ENCODE measurements at places on chromosomes 13 and 19.
A peak's percentile ranks its signal among the peaks of the same experiment; 100 is the strongest.

DNA sequence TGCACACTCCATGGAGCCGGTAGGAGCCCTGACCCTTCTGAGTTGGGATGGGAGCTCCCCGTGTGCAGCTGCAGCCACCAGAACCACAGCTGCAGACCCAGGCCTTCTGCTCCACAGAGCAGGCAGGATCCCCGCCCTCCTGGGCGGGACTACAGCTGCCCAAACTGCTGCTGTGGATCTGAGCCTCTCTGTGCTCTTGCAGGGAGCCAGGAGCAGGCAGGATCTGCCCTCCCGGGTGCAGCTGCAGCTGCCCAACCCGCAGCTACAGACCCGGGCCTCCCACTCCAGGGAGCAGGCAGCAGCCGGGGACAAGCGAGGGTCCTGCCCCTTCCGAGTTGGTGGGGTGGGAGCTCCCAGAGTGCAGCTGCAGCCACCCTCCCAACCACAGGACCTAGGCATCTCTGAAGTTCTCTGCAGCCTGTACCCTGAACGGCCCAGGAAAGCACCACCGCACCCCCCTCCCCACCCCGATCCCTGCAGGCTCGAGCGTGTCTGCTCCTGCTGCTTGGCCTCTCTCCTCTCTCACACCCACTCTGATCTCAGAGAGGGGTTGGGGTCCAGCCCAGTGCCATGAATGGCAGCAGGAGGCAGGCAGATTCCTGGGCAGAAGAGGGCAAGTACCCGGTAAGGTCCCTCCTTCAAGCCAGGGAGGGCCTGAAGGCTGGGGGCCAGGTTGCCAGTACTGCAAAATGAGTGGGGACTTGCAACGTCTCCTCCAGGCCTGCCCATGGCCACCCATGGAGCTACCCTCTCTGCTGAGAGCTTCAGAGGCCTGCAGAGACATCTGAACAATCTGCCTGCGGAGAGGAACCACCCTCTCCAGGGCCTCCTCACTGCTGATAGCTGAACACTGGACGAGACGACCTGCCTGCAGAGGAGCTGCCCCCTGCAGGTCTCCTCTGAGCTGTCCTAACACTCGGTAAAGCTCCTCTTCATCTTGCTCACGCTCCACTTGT lies 16.4 kb upstream of the EMP3 start:
- DNase-seq, result no peak

DNA sequence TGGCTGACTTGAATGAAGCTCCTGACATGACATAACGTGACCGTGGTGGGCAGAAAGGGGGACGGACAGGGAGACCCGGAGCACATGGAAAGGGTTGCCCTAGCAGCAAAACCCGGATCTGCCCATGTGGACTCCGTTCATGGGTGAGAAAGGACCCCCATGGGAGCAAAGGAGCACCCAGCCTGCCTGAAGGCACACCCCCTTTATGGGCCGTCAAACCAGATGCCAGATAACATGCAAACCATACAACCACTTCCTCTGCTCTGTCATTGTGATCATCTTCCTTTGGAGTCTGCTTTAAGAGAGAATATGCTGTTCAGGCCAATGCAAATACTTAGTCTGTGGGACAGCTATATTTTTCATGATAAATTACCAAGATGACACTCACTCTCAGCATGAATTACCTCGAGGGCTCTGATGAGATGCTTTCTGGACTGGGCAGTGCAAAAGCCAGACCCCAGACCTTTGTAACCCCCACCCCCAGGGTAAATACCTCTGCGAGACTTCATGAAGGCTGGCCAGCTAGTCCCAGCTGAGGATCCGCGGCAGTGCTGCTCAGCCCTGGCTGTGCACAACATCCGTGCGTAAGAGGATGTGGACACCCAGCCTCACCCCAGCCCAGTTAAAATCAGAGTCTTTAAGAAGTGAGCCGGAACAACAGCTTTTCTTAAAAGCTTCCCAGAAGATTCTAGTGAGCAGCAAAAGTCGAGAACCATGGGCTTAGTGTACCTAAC lies 126.6 kb downstream of the USP12 start:
- DNase-seq, result no peak

DNA sequence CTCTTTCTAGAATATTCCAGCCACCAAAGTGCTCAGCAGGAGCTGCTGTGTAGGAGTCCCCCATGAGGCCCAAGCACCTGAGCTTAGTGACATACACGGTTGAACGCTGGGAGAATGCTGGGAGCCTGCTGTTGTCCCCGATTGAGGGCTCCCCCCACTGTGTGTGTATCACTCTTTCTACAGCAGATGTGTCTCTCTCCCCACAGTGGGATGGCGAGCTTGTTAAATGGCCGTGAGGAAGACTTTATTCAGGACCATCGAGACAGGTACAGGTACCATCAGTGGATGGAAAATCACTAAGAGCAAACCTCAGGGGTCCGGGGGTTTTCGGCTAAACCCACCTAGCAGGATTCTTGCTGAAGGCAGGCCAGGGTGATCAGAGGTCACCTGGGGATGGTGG lies 22.7 kb downstream of the EPN1 start:
- no peak for DNase-seq

DNA sequence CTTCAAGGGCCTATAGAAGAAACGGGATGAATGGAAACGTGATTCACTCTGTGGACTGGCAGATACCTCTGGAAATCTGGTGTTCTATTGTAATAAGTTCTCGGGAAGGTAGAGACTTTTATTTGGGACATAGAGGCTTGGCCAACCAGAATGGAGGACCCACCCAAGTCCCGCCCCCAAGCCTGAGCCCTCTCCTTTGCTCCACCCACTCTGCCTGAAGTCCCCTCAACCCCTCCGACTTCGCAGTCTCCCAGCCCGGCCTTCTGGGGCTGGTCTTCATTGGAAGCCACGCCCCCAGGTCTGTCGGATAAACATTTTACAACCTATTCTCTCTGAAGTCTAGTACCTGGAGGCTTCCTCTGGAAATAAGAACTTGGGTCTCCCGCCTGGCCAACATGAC lies 16.9 kb downstream of the FBXL12 start:
- DNase-seq, result no peak

DNA sequence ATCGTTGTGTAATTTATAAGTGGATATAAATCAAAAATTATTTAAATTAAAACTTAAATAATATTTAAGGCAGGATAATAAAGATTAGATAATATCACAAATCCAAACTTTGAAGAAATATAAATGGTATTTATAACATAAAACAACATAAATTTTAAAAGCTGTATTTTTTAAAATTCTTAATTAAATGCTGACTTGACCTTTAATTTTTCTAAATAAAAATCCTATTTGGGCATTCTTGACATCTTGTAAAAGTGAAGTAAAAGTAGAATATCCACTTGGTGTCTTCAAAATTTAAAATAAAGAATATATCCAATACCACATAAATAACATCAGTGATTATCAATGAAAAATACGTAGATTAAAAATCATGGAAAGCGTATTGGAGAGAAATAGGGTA lies 87.7 kb downstream of the TNFSF13B start:
- DNase-seq, result no peak

DNA sequence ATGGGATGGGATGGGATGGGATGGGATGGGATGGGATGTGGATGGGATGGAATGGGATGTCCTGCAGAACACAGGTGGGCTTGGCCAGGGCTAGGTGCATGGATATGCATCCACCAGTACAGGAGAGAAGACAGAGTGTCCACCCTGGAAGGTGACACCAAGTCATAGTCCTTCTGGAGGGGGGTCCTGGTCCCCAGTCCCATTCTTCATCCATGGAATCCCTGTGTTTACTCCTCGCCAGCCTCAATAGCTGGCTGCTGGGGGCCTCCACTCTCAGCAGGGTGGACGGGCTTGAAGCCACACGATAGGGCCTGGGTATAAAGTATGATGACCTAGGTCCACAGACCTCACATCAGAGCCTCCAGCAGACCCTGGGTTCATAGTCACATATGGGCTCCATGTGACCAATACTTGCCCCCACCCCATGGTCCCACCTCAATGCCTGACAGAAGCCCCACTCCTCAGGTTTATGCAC lies 40.1 kb downstream of the RFX2 start:
- DNase-seq, result no peak

DNA sequence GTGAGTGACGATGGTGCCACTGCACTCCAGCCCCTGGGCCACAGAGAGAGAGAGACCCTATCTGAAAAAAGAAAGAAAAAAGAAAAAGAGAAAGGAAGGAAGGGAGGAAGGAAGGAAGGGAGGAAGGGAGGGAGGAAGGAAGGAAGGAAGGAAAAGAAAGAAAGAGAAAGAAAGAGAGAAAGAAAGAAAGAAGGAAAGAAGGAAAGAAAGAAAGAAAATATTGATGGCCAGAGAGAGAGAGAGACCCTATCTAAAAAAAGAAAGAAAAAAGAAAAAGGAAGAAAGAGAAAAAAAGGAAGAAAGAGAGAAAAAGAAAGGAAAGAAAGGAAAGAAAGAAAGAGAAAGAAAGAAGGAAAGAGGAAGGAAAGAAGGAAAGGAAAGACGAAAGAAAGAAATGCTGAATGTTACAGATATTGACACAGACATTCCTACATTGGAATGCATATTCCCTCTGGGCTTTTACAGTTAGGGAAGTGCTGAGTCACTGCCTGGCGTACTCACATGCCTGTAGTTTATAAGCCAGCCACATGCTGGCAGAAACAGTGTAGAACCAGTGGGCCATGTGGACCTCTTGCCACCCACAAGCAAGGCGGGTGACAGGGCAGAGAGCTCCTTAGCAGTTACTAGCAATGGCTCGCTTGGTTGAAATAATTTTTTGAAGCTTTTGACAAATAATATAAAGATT lies 34.6 kb upstream of the SLC46A3 start:
- DNase-seq, result peak; percentile 78

All from glomerular endothelial cell (primary cell).